ENCODE measurements at places on chromosomes 16 and 17.

DNA sequence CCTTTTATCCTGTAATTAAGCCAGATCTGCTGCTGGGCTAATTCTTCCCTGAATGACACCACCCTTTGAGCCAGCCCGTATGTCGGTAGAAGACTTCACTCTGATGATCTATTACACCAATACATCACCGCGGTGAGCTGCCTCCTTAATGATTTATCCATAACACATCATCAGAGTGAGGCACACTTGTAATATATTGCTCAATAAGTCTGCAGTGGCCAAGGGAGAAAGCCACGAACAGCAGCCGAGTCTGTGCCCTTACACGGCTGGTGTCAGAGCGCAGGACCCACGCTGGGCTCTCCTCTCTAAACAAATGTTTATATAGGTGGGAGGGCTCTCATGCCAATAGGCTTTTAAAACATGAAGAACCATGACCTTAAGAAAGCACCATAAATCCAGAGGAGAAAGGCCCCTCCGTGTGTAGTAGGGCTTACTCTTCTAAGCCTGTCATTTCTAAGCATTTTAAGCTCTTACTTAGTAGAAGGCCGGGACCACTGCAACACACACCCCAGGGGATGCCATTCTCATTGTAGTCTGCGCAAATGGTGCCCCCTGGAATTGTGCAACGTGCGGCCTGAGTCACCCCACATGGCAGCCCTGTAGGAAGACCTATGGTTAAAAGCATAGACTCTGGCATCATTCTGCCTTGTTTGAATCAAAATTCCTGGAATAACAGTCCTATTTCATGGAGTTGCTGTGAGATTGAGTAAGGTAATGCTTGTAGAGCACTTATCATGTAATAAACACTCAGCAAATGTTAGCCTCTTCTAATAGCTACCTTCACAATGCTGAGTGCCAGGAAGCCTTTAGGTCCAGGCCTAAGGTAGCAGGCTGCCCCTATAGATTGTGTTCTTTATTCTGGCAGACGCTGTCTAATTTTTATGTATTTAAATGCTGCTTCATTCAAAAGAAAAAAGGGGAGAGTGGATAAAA, 26.1 kb downstream of the MRPS23 start:
- DNase-seq: no peak

DNA sequence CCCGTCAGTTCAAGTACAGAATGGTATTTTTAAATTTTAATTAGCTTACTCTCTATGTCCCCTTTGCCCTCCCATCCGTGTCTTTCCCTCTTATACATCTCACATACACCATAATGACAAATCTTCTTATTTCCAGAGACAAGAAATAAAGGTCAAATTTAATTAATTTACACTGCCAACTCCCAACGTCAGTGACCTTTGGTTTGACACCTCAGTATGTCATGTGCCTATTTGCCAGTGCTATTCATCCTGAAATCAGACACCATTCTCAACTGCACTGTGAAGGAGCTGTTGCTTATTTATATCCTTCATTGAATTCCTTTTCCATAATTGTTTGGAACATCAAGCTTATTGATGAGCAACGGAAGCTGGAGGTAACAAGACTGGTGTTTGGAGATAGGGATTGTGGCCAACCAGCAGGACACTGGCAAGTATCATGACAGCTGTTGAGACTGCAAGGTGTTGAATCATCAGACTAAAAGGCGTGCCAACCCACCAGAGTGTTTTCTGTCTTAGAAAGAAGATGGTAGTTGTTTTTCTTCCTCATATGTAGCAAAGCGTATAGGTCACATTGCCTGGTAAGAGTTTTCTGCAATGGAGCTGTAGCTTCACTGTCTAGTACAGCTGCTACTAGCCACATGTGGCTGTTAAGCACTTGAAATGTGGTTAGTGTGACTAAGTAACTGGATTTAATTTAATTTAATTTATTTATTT, 12.5 kb downstream of the CALCOCO2 start:
- no peak for DNase-seq

DNA sequence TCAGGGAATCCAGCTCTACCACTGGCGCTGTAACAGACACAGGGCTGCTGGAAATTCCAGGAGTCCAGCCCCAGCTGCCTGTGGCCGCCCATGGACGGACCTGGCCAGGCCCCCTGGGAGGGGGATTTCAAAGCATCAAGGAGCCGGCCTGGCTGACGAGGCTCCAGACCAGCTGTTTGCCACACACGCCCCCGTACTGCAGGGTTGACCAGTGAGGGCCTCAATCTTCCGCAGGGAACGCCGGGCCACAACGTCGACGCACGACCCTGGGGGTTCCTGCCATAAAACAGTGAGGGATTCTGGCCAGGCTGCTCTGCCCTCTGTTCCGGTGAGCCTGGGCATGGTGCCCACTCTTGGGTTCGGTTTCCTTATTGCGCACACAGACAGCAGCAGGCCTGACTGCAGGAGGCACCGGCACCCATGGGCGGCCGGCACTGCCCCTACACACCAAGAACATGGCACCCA, 3.7 kb downstream of the LMF1 start:
- no peak for DNase-seq

- no peak for DNase-seq
Observed at GRCh38 chr16:20327444-20328041, at the start of gene GP2. Gene GP2, minus strand, starts transcription at chr16:20327513. Its CDS starts 1,082 bp downstream, at chr16:20326431.

DNA sequence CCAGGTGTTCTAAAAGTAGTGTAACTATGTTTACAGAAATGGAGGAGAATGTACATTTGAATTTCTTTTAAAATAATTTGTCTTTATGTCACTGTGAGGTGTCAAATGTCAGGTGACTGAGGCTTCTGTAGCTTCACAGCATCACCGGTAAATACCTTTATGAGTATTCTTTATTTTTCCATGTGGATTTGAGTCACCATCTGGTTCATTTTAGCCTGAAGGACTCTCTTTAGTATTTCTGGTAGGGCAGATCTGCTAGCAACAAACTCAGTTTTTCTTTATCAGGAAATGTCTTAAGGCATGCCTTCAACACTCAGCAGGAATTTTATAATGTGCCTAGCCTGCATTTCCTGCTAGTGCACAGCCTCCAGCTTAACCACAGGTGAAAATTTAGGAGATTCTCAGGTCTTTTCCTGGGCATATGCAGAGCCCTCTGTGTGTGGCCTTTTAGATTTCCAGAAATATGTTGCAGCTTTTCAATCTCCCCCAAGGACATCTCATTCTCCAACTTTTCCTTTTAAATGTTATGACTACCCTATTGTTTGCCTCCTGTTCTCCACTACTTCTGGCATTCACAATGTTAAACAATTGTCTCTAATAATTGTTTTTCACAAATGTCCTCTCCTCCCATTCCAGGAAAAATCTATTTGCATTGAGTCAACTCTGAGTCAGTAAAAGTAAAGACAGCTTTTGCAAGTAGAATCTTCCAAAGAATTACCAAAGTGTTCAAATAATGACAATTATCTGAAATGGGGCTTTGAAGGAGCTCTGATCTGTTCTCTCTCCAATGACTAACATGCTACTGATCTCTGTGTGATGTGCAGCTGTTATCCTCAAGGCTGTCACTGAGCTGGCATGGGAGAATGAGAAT, 239.4 kb upstream of the CPHXL start:
- DNase-seq: no peak

All from adrenal gland (tissue), 19 donors.